ENCODE measurements at places on chromosomes 12 and 14.

- DNase-seq = no peak
Measured at GRCh38 chr12:120321382-120322202, 6.0 kb downstream of the PLA2G1B start.

GRCh38 chr14:80629606-80630005, 311.9 kb downstream of the CEP128 start:
- no peak for DNase-seq

DNA sequence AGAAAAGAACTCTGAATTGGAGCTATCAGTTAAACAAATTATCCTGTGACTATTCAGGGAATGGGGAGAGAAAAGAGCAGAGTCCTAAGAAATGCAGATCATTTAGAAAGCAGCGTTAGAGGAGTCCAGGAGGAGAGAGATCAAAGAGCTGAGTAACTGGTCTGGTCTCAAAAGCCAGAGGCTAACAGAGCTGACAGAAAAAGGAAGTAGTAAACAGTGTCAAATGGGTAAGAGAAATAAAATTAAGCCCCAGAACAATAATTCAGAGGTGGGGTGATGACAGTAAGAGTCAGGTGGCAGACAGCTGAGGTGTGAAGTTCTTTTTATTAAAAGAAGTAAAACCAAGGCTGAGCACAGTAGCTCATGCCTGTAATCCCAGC, 19.3 kb downstream of the GXYLT1 start:
- DNase-seq = no peak

GRCh38 chr12:80033448-80033847, 65.9 kb upstream of the OTOGL start:
- no peak for DNase-seq

DNA sequence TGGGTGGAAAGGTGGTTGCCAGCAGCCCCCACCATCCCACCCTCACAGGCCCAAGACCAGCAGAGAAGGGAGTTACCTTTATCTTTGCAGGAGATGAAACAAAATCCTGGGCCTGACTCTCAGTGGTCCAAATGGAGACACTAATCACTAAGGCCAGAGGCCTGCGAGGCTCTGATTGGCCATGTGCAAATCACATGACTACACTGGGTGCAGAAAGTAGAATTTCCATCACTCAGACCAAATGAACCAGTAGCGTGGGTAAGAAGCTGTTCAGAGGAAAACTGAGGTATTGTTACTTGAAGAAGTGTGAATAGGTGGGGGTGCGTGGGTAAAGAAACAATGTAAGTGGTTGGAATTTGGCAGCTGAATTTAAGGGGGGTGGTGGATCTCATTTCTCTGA, 20.2 kb upstream of the PPP1CC start:
- DNase-seq = no peak

GRCh38 chr14:91996948-91997371, 42.9 kb downstream of the TRIP11 start:
- peak; percentile 52 for DNase-seq

- no peak for DNase-seq
Measured at GRCh38 chr14:77906446-77906845, 106.5 kb downstream of the ADCK1 start.

- no peak for DNase-seq
Measured at GRCh38 chr12:24903329-24904088, 45.4 kb downstream of the BCAT1 start.

DNA sequence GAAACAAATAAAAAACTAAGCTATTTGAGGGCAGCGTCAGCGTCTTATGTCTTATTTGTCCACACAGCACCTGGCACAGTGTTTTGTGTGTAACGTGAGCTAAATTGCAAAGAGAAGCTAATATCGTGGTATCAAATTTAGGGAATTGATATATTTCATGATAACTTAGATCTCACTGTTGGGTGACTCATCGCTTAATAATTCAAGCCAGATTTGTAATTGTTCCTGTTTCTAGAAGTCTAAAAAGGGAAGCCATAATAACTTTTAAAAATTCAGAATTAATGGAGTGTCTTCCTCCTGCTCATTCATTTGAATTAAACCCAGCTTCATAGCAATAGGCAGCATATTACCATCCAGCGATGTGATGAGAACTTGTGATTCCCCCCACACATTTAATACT, 214.7 kb downstream of the PDZRN4 start:
- DNase-seq = no peak

Measured in CD4-positive, alpha-beta T cell treated with Interleukin-2 at 100 ng/mL for 4 hours (primary cell).